ENCODE measurements at places on chromosomes 16 and 17.

DNA sequence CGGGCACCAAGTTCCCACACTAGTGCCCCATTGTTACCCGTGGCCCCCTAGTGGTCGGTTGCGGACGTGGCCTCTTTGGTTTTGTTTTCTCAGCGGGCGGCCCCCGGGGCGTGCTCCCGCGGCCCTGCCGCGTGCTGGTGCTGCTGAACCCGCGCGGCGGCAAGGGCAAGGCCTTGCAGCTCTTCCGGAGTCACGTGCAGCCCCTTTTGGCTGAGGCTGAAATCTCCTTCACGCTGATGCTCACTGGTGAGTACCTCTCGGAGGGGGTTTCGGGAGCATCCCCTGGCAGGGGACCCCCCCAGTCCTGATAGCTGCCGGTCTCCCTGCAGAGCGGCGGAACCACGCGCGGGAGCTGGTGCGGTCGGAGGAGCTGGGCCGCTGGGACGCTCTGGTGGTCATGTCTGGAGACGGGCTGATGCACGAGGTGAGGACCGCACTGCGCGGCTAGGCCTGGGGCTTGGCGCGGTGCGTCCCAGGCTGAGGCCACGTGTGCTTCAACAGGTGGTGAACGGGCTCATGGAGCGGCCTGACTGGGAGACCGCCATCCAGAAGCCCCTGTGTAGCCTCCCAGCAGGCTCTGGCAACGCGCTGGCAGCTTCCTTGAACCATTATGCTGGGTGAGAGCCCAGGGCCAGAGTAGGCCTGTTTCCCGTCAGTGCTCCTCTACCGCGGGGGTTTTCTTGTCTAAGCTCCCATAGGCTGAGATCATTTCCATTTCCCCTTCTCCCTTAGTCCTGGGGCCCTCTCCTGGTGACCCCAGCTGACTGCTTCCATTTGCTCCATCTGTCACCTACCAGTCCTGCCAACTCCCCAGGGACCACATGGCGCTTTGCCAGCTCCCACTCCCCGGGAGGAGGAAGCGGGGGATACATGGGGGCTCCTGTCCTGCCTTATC lies 1.7 kb downstream of the SPHK1 start:
- DNase-seq: peak; percentile 94

DNA sequence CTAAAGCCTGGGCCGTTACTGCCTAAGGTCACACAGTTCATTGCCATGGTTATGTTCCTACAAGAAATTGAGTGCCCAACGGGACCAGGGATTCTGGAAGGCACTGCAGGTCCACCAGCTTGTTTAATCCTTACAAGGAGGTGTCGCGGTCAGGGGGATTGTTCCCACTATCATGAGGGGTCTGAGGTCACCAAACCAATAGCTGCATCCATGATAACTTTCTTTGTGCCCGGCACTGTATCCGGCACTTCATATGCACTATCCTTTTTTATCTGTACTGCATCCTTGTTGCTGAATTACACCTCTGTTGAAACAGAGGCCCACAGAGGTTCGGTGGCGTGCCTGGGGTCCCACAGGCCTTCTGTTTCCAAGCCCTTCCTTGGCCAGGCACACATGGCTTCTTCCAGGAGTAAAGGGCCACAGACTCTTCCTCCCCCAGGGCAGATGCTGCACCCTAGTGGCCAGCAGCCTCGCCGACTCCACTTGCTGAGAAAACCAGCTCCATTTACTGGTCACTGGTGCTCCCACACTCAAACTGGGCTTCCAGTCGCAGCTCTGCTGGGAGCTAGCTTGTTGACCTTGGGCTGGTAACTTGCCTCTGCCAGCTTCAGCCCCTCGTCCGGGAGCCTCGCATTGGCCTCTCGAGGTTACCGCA lies 82.0 kb upstream of the PLCG2 start:
- peak; percentile 74 for DNase-seq

GRCh38 chr16:89361751-89362539 lies 128.4 kb downstream of the ANKRD11 start:
- no peak for DNase-seq

GRCh38 chr17:7851438-7852261 lies 3.2 kb upstream of the TMEM88 start:
- DNase-seq: peak; percentile 94

GRCh38 chr17:46194393-46195216 lies 1.4 kb upstream of the KANSL1 start:
- no peak for DNase-seq

GRCh38 chr16:87515475-87516330 lies 22.9 kb upstream of the ZCCHC14 start:
- DNase-seq: no peak

Data from activated CD8-positive, alpha-beta memory T cell treated with anti-CD3 and anti-CD28 coated beads for 24 hours (primary cell).